Left cardiac atrium (tissue), 4 donors: ENCODE measurements at places on chromosomes 7 and 10. TPM values are rescaled to one million over a fixed set of nuclear protein-coding genes. Genes with fewer than 3 reads are reported as not detected.

DNA sequence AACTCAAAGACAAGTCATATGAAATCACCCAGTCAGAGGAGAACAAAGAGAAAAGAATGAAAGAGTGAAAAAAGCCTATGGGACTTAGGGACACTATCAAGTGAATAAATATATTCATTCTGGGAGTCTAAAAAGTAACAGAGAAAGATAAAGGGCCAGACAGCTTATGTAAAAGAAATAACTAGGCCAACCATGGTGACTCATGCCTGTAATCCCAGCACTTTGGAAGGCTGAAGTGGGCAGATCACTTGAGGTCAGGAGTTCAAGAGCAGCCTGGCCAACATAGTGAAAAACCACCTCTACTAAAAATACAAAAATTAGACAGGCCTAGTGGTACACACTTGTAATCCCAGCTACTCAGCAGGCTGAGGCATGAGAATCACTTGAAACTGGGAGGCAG, 154.7 kb upstream of the TMEM106B start:
- DNase-seq = no peak

DNA sequence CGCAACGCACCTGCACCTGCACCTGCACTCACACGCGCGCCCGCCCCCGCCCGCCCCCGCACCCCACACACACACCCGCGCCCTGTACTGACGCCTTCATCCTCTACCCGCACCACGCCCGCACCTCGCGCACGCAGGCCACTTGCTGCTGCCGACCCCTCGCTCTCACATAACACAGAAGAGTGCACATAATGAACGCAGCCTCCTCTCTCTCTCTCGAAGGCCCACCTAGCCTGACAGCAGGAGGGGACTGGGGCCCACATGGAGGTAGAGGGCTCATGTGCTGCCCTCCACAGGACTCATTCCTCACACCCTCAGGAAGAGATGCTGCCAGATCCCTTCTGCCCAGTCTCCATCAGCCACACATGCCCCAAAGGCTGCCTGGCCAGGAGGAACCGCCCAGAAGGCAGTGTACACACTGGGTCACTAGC, 432 bp upstream of the CAMK2B start:
- no peak for DNase-seq

The GCC1 gene
- total RNA-seq = 9.0 TPM

DNA sequence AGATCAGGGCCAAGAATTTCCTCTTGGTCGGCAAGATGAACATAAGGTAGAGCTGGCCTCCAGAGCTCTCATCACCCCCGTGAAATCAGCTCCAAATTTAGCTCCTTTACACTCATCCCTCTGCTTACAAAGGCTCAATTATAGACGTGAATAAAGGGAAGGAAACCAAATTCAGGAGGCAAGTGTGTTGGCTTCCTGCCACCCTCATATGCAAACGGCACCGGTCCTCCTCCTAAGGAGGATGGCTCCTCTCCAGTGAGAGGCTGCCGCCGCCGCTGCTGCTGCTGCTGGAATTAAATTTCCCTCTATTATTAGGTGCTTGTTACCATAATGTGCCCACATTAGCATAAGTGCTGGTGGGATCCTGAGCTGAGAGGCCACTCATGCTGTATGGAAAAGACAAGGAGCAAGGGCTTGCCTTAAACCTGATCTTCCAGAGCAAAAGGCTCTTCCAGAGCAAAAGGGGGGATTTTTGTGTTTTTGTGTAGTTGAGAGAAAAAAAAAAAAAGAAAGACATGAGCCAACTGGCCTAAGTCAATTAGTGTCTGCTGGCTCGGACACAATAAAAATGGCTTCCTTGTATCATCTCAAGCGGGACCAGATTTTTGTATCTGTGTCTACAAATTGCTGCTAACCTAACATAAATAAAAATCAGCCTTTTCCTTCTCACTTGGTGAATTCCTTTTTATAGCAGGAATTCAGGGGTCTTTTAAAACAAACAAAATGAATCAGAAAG, 68.4 kb downstream of the CDHR3 start:
- DNase-seq = no peak

GRCh38 chr10:78997635-78998618, 70.8 kb upstream of the ZMIZ1 start:
- DNase-seq = no peak

DNA sequence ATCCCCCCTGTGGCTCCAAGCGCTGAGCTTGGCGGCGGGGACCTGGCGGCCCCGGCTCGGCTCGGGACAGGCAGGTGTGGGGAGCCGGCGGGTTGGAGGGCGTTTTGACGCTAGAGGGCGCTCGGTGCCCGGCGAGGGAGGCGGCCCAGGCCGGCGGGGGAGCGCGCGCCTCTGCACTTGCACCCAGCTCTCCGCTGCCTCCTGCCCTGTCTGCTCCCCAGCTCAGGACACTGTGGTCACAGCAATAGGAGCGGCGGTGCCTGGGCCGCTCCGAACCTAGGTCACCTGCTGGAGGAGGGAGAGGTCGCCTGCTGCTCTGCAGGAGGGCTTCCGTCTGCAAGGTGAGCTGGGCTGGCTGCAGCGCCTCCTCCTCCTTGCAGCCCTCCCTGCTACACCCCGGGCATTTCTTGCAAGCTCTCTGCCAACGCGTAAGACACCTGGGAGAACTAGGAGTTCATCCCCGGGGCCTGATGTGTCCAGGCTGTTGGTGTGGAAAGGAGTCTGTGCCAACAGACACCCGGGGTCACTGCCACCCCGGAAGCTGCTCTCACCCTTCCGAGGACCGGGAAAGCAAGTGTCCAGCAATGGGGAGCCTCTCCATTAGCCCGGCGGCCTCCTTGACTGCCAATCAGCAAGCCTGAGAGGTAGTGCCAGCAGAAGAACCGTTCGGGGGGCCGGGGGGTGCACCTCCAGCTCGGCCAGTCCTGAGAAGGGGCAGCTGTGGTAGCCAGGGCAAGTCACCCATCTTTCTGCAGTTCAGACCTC, 620.4 kb downstream of the GALNT17 start:
- peak; percentile 31 for DNase-seq

GRCh38 chr10:112247791-112248190, 35.4 kb upstream of the TECTB start:
- DNase-seq = no peak

DNA sequence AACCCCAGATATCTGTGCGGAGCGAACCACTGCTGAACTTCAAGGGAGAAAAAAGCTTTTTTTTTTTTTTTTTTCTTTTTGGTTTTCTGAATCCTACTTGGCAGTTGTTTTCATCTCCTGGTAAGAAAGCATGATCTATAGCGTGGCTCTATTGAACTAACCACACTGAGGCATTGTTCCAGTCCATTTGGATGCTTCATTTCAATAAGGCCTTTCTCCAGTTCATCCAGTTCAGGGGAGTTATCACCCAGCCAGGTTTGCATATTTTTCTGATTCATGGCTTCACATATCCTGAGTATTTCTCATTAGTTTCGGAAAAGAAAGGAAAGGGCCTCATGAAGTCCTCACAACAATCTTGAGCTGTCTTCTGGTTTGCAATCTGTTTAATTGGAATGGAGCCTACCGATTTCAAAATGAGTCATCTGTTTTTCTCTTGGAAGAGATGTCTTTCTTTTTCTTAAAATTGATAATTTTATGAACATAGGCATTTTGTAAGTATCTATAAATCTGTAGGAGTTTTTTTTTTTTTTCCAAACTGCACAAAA, 93.1 kb upstream of the STEAP4 start:
- no peak for DNase-seq

GRCh38 chr7:98133181-98133580, 26.5 kb downstream of the LMTK2 start:
- DNase-seq = no peak

DNA sequence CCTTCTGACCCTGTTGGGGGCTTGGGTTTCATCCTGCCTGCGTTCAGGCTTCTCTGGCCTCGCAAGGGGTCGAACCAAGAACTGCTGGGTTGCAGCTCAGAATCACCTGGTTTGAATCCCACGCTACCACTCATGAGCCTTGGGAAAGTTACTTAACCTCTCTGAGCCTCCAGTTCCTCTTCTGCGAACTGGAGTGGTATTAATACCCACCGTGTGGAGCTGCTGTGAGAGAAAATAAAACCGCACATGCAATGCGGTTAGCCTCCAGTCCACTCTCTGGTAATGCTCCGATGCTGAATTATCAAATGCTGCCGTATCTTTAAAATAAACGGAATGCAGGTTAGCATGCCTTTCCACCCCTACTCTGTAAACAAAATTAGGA, 171.9 kb downstream of the ARHGAP12 start:
- DNase-seq = no peak

GRCh38 chr7:37645282-37646050, 38.1 kb upstream of the GPR141 start:
- no peak for DNase-seq

GRCh38 chr7:108099713-108100112, 30.4 kb downstream of the LAMB4 start:
- DNase-seq = no peak

The ZNF777 gene
- total RNA-seq = 7.5 TPM

- DNase-seq = no peak
These were observed 442.8 kb downstream of the PLXNA4 start for GRCh38 chr7:132133501-132133900.

GRCh38 chr10:68870545-68871104, 30.5 kb upstream of the DDX50 start:
- no peak for DNase-seq

DNA sequence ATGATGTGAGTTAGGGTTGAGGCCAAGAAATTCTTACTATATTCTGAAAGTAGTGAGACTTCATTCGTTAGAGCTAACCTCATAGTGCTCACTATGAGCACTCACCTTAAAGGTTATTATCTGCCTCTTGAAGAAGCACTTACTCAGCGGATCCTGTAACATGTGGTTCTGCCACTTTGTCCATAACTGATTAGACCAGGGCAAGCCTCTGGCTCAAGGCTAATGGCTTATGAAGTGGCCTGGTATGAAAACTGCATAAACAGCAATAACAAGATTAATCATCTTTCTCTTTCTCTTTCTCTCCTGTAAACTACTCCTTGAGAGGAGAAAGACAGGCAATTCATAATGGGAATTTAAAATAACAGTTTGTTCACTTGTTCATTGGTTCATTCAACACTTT, 82.8 kb downstream of the MAPK8 start:
- DNase-seq = no peak

The SEC61G gene
- 142 TPM for total RNA-seq

The ATP6V0A4 gene
- not detected for total RNA-seq

- DNase-seq = no peak
These were observed 75.5 kb downstream of the PAPSS2 start for GRCh38 chr10:87734987-87735827.

DNA sequence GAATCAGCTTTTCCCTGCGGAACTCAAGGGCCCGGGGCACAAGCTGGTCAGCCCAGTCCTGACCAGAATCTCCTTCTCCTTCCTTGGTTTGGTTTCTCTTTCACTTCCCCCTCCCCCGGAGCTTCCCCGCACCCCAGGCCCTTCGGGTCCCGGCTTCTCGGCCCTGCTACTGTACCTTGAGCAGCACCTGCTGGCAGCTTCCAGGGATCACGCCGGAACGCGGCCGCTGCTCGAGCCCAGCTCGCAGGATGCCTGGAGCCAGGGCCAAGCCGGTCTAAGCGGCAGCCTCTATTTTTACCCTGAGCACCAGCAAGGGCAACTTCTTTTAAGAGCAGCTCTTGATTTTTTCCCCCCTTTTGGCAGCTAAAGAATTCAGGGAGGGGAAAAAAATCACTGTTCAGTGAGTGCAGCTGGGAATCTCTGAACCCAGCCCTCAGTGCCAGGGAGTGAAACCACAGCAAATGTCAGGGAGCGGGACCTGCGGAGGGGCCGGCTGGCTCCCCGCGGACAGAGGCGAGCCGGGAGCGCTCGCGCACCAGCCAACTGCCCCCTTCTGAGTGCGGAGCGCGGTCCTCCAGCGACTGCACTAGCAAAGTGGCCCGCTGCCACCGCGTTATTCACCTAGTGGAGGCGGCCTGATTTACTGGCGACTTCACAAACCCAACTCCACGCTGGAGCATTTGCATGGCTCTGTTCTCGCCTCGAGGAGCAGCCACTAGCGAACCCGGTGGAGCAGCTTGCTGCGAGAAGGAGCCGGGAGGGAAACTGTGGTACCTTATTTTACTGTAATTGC, 2.4 kb upstream of the INHBA start:
- DNase-seq = peak; percentile 87

GRCh38 chr10:115860182-115861107, 412.6 kb downstream of the GFRA1 start:
- no peak for DNase-seq

- no peak for DNase-seq
These were observed 56.5 kb upstream of the EFCAB10 start for GRCh38 chr7:105637755-105638154.

DNA sequence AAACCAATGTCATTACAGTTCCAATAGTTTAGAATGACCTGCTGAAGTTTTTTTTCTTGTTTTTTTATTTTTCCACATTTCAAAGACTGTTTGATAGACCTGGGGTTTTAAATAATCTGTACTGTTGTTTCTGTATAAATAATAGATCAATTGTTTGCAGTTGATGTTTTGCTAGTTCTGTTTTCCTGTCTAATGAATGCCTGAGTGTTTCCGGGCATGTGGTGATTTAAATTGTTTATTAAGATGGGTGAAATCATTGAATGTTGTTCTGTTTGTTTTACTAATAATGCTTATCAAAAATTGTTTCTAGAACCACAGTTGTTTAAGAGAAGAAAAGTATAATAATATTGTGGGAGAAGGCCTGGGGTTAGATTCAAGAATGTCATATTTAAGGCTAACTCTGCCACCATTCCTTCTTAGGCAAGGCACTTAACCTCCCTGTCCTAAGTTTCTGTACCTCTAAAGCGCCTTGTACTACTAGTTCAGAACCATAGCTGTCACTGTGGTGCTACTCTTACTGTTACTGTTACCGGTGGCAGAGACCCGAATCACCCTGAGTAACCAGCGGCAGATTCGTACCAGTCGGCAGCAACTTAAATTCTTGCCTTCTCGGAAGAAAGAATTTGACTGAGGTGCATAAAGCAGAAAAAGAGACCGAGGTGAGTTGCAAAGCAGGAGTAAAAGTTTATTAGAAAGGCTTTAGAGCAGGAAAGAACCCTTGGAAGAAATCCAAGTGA, 1014.1 kb downstream of the REEP3 start:
- no peak for DNase-seq
